ENCODE measurements at places on chromosomes 13 and 19. TPM values are rescaled to one million over a fixed set of nuclear protein-coding genes. Genes with fewer than 3 reads are reported as not detected.

DNA sequence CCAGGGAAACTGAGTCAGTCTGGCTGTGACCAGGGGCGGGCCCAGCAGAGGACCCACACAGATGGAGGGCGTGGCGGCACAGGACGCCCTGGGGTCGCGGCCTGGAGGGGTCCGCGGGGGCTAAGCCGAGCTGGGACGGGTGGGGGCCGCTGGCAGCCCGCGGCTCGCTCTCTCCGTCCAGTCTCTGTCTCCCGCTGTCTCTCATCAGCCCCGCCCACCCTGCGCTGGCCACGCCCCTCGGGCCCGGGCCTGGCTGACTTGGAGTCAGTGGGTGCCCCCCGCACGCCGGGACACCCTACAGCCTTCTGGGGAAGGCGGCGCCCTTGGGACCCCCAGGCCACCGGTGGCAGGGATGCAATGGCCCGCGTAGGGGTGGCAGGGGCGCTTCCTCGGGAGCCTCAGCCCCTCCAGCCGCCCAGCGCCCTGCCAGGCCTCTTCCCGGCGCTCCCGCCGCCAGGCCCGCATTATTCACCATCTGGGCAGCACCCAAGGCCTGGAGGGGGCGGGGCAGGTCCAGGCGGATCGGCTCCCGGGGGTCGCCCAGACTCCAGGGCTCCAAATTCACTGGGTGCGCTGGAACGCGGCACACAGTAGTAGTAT is at the start of gene TBXA2R:
TSS of gene TBXA2R (minus strand) at position 186 of the 600 bp plus-strand sequence. CDS start 6,241 bp downstream, outside the sequence.
- peaks cover 9% of the 10 kb centered on the region for H3K36me3 ChIP-seq
- DNase-seq, result peak; percentile 70
- H3K27me3 ChIP-seq, result peaks cover 39% of the 10 kb centered on the region
- H3K4me3 ChIP-seq, result peak within 1 kb of the TSS; percentile 34

DNA sequence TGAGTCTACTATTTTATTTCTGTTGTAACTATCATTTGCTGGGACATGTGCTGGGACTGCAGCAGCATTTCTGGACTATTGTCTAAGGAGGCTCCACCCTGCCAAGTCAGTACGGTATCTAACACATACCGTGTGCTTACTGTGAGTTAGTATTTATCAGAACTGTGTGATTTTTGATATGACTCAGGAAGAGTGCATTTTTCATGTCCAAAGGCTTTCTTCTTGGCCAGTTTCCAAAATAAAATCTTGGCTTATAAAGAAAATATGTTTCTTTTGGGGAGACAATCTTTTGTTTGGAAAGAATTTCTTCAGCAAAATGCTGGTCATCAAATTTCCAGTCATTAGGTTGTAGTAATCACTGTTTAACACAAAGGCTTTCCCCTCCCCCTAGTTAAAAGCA is 11.6 kb downstream of the PARP4 start:
- H3K4me3 ChIP-seq, result no peak overlapping the region
- DNase-seq, result peak; percentile 46
- no peak overlapping the region for H3K27ac ChIP-seq
- H3K4me1 ChIP-seq, result no peaks in the 10 kb centered on the region

- no peak for DNase-seq
- peak overlapping the region; percentile 76 for H3K4me3 ChIP-seq
- H3K27me3 ChIP-seq, result no peaks in the 10 kb centered on the region
Measured at GRCh38 chr13:111153977-111154332, 38.8 kb downstream of the ARHGEF7 start.

DNA sequence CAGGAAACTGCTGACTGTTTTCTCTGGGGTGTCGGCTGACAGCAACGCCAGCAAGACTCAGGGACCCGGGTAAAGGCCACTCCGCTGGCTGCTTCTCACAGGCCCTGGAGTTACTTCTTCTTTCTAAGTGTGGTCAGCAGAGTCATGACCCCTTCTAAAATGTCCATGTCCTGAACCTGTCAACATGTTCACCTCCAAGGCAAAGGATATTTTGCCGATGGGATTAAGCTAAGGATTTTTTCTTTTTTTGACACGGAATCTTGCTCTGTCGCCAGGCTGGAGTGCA is 7.9 kb downstream of the PEX11G start:
- H3K4me3 ChIP-seq, result no peak overlapping the region
- H3K27ac ChIP-seq, result peak overlapping the region; percentile 35
- no peaks in the 10 kb centered on the region for H3K27me3 ChIP-seq
- H3K4me1 ChIP-seq, result peaks cover 16% of the 10 kb centered on the region

GRCh38 chr13:80029170-80029569 is 311.8 kb downstream of the SPRY2 start:
- DNase-seq, result no peak
- no peaks in the 10 kb centered on the region for H3K36me3 ChIP-seq
- no peak overlapping the region for H3K4me3 ChIP-seq
- H3K27ac ChIP-seq, result no peak overlapping the region
- H3K4me1 ChIP-seq, result no peaks in the 10 kb centered on the region

DNA sequence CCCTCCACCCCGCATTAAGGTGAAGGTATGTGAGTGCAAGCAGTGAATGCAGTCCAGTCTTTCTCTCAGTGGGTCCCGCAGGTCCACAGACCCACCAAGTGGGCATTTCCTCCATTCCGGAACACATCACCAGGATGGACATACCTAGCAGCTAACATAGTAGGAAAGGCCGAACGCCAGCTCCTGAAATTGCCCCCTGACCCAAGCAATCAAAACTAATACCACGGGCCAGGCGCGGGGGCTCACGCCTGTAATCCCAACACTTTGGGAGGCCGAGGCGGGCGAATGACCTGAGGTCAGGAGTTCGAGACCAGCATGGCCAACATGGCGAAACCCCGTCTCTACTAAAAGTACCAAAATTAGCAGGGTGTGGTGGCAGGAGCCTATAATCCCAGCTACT is 71.7 kb upstream of the VSTM2B start:
- no peaks in the 10 kb centered on the region for H3K4me1 ChIP-seq
- no peaks in the 10 kb centered on the region for H3K27me3 ChIP-seq
- H3K36me3 ChIP-seq, result no peaks in the 10 kb centered on the region
- no peak for DNase-seq

DNA sequence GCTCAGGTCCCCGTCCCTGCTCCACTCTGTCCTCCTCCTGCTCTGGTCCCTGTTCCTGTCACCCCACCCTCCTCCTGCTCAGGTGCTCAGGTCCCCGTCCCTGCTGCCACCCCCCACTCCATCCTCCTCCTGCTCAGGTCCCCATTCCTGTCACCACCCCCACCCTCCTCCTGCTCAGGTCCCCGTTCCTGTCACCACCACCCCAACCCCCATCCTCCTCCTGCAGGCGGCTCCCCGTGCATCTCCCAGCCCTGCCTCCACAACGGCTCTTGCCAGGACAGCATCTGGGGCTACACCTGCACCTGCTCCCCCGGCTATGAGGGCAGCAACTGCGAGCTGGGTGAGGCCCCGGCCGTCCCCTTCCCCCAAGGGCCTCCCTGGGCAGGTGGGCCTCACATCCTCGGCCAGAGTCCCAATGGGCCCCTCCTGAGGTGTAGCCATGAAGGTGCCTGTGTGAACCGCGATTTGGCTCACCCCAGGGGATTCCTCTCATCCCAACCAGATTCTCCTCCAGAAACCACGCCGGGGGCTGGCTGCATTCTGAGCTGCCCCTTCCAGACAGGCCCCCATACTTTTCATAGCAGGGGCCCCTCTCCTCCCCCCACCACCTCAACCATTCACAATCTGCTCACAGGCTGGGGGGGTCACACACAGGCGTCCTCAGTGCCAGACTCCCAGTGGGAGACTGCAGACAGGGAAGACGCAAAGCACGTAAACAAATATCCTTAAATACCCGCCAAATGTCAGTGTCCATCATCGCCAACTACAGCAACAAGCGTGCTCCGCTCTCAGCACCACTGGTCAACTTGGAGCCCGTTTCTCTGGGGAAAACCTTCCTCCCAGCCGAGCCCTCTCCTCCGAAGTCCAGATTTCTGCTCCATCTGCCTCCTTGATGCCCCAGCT is 4.6 kb downstream of the PROZ start:
- H3K4me3 ChIP-seq, result no peak overlapping the region
- peak; percentile 46 for DNase-seq
- no peak overlapping the region for H3K27ac ChIP-seq
- H3K4me1 ChIP-seq, result peaks cover 14% of the 10 kb centered on the region
- H3K36me3 ChIP-seq, result no peaks in the 10 kb centered on the region
- peaks cover 20% of the 10 kb centered on the region for H3K27me3 ChIP-seq

DNA sequence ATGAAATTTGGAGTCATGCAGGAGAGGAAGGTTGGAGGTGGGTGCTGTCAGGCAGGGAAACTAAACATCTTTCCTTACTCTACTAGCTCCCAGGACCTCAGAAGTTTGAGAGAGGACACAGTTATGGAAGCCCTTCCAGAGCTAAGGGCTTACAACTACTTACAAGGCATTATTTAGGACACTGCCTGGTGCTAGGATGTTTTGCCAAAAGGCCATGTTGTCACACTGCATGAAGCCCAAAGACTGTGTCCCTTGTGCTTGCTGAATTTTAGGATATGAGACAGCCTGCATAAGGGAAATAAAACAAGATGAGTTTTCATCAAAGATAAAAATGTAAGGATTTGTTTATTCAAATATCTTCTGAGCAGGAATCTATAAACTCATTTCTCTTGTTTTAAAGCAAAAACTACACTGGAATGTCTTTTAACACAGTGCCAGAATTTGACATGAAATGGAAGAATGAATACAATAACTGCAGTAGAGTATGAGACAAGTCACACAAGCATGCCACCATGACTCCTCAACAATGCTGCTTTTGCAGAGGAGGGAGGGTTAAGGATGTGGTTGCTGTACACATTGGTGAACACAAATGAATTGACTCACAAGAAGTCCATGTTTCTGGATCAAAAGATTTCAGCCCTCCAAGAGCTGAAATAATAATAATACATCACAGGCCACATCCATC is 258.4 kb downstream of the SPRY2 start:
- no peak overlapping the region for H3K27ac ChIP-seq
- no peak for DNase-seq
- H3K4me1 ChIP-seq, result peaks cover 3% of the 10 kb centered on the region
- no peaks in the 10 kb centered on the region for H3K27me3 ChIP-seq

DNA sequence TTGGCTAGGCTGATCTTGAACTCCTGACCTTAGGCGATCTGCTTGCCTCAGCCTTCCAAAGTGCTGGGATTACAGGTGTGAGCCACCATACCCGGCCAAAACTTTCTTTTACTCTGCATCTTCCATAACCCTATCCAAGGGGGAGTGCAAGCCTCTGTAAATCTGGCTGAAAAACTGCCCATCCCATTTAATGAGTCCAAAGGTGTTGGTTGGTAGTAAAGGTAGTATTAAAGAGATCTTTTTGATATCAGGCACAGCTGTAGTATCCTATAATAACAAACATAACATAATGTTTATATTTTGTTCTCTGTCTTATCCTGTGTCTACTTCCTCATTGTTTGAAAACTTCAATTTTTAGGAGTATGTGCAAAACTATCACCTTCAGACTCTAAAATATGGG is 559.8 kb upstream of the ATXN8OS start:
- no peak overlapping the region for H3K4me3 ChIP-seq
- no peaks in the 10 kb centered on the region for H3K36me3 ChIP-seq

DNA sequence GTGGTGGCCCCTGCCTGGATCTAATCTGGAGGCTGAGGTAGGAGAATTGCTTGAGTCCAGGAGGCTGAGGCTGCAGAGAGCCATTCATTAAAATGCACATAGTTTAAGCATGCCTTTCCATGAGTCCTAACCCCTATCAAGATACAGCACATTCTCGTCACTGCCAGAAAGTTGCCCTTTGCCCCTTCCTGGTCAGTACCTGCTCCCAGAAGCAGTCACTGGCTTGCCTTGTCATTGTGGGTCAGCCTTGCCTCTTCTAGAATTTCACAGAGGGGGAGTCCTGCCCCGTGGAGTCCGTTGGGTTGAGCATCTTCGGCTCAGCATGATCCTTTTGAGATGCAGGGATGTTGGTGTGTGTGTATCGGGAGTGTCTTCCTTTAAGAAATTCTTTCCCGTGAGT is 10.8 kb downstream of the BICRA start:
- peaks cover 11% of the 10 kb centered on the region for H3K4me1 ChIP-seq
- H3K4me3 ChIP-seq, result no peak overlapping the region
- H3K27me3 ChIP-seq, result no peaks in the 10 kb centered on the region
- no peak overlapping the region for H3K27ac ChIP-seq
- H3K36me3 ChIP-seq, result peaks cover 8% of the 10 kb centered on the region

DNA sequence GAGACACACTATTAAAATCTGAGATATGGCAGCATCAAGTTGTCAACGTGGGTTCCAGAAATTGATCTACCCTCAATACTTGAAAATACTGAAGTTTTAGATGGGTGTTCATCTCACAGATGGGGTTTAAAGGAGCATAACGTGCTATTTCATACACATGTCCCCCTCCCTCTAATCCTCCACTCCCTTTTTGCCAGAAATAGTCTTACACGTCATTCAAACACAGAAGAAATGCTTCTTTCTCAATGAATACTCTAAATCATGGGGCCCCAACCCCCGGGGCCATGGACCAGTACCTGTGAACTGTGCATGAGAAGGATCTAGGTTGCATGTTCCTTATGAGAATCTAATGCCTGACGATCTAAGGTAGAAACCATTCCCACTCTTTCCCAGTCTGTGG is 19.6 kb downstream of the KLF12 start:
- H3K4me3 ChIP-seq, result no peak overlapping the region
- no peaks in the 10 kb centered on the region for H3K36me3 ChIP-seq
- no peak overlapping the region for H3K27ac ChIP-seq
- no peaks in the 10 kb centered on the region for H3K4me1 ChIP-seq

CCL25 gene
- total RNA-seq, result not detected

SBSN gene
- total RNA-seq, result not detected
